Chondrocyte (in vitro differentiated cells): ENCODE measurements at places on chromosomes 16 and 17.
A peak's percentile ranks its signal among the peaks of the same experiment; 100 is the strongest.

DNA sequence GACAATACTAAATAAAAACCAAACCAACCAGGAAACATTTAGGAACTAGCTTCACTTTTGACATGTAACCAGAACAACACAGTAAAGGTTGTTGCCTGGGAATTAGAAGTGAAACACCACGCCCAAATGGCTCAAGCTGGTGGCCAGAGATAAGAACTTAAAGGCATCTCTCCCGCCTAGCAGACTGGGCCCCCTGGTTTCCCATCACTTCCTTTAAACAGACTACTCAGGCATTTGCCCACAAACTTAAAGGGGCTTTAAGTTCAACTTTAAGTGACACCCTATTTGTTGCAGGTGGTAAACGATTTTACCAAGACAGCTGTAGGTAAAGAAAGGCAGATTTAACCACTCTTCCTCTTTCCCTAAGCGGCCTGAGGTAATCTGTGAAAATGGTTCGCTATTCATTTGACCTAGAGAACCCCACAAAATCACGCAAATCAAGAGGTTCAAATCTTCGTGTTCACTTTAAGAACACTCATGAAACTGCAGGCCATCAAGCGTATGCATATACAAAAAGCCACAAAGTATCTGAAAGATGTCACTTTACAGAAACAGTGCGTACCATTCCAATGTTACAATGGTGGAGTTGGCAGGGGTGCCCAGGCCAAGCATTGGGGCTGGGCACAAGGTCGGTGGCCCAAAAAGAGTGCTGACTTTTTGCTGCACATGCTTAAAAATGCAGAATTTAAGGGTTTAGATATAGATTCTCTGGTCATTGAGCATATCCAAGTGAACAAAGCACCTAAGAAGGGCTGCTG, 40.8 kb upstream of the BPTF start:
- peaks cover 5% of the 10 kb centered on the region for H3K27me3 ChIP-seq
- no peak overlapping the region for H3K4me3 ChIP-seq
- no peak overlapping the region for H3K27ac ChIP-seq
- H3K36me3 ChIP-seq = no peaks in the 10 kb centered on the region

DNA sequence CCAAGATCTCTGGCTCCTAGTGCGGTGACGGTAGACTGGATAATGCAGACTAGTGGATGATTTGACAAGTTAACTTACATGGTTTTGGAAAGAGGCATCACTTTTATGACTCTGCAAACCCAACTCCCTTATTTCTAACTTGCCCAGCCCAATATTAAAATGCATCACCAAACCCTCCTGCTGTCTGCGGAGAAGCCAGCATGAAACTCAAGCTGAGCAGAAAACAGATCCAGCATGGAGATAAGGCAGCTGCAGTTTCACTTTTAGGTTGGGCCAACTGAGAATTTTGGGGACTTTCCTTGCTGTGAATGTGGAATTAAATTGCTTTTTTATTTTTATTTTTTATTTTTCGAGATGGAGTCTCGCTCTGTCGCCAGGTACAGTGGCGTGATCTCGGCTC, 27.8 kb downstream of the CDH1 start:
- H3K4me1 ChIP-seq = peaks cover 26% of the 10 kb centered on the region
- no peak for DNase-seq
- no peaks in the 10 kb centered on the region for H3K36me3 ChIP-seq
- H3K27me3 ChIP-seq = no peaks in the 10 kb centered on the region
- H3K4me3 ChIP-seq = no peak overlapping the region

- no peak for DNase-seq
- H3K4me3 ChIP-seq = peak overlapping the region; percentile 35
- peaks cover 10% of the 10 kb centered on the region for H3K36me3 ChIP-seq
- H3K4me1 ChIP-seq = peaks cover 49% of the 10 kb centered on the region
Measured at GRCh38 chr16:87541872-87542234, 49.0 kb upstream of the ZCCHC14 start.

GRCh38 chr17:76153640-76154039, 12.6 kb upstream of the FOXJ1 start:
- H3K4me3 ChIP-seq = no peak overlapping the region
- no peaks in the 10 kb centered on the region for H3K4me1 ChIP-seq
- H3K27me3 ChIP-seq = peaks cover 9% of the 10 kb centered on the region
- no peaks in the 10 kb centered on the region for H3K36me3 ChIP-seq
- H3K27ac ChIP-seq = no peak overlapping the region
